ENCODE measurements at places on chromosomes 12 and 14.
A peak's percentile ranks its signal among the peaks of the same experiment; 100 is the strongest.

DNA sequence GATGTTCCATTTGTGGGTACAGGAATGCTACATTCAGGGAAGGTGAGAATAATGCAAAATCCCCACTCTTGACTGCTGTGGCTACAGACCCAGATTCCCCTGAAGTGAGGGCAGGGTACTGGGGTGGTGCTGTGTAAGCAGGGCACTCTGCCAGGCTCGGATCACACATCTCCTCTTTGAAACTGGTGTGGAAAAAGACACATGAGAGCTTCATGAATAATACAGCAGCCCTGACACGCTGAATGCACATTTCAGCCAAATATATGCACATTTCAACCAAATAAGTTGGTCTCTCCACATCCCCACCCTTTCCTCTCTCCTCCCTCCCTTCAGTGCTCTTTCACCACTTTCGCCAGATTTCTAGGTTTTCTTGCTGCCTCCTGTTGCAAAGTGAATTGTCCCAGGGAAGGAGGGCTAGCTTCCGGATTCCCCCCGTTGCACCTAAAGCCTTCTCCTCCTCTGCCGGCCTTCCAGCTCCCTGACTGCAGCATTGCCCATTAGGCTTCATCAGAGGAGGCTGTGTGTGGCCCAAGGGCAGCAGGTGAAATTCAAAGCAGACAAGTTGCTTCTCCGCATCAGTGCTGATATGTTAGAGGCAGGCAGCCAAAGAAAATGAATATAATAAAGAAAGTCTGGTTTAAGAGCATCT is 118.2 kb upstream of the TMCC3 start:
- DNase-seq = no peak

DNA sequence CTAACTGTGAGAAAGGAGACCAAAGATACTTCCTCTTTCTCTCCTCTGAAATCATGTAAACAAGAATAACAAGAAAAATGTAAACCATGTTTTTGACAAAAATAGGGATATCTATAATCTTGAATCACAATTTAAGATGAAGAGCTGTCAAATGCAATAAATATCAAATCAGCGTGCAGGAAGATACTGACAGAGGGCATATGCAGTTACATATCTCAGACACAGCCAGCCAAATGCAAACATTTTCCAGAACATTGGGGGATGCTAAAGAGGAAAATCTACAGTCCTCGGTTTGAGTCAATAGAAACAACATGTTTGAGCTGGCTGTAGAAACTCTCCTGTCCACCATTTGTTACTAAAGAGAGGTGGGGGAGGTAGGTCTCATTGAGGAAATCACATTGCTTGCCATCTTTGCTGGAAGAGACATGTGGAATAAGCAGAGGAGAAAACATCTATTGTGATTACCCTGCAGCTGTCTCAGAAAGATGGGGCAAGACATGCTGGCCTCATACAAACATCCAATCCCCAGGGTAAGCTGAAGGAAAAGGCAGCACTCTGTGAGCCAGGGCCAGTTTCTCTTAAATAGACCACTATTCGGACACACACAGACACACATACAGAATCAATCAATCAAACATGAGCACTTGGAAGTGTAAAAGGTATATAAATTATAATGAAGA is 43.5 kb downstream of the CNTN1 start:
- DNase-seq = no peak

DNA sequence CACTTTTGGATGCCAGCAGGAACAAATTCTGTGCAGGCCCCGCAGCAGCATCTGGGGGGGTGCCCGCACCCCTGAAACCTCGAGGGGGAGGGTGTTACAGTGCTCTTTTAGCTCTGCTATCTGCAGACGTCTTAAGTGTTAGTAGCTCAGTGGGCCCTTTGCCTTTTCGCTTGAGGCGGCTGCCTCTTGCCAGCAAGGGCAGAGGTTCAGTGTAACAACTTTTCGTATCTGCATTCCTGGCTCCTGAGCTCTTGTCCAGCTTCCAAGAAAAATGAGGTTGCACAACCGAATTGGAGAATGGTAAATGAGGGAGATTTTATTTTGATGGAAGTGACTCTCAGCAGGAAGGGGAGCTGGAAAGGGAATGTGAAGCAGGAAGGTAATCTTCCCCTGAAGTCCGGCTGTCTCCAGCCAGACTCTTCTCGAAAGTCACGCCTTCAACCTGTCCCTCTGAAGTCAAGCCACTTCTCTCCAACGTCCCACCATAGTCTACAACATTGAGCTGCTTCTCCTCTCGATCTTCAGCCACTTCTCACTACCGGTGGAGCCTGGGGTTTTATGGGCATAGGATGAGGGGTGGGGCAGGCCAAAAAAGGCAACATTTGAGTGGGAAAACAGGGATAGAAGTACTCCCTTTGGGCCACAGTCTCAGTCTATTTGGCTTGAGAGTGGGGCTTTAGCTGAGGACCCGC is 17.8 kb downstream of the TAS2R50 start:
- peak; percentile 63 for DNase-seq

DNA sequence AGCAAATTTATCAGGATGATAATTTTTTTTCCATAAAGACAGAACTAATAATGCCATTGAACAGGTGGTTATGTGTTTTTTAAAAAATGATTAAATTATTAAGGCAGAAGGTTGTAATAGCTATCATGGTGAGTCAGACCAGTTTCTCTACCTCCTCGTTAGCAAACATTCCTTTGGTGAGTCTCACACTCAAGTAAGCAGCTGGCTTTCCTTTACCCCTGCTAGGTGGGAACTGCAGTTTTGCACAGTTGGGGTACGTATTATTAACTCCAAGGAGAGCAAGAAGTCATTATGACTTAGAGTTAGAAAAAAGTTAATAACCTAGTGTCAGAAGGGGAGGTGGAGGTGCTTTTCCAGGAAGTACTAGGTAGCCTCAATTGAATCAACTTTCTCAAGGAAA is 165.3 kb downstream of the SNAPC1 start:
- DNase-seq = peak; percentile 28

GRCh38 chr12:131264635-131265034 is 310.9 kb downstream of the ADGRD1 start:
- DNase-seq = no peak

DNA sequence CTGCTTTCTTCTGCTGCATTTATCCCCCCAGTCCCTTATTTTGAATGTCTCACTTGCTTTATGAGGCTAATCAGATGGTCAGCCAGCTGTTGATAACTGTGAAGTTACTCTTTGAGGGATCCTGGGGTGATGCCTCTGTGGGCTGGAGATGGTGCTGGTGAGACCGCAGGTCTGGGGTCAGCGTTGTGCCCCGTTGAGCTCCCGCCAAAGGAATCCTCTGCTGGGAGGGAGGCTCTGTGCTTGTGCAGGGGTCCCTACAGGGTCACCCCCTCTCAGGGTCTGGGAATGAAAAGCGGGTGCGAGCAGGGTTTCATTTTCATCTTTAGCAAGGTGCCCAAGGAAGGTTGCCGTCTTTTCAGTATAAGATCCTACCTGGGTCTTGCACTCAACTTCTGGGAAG is 161.2 kb upstream of the RTL1 start:
- no peak for DNase-seq

GRCh38 chr14:73795974-73796373 is 55.7 kb upstream of the PTGR2 start:
- peak; percentile 84 for DNase-seq

- DNase-seq = no peak
Measured at GRCh38 chr12:107859367-107859766, 84.9 kb downstream of the ASCL4 start.

- DNase-seq = peak; percentile 62
Measured at GRCh38 chr12:121296618-121297434, at the start of gene CAMKK2. CAMKK2 (minus strand) TSS chr12:121296709; CDS start chr12:121274526, 22,183 bp downstream.

DNA sequence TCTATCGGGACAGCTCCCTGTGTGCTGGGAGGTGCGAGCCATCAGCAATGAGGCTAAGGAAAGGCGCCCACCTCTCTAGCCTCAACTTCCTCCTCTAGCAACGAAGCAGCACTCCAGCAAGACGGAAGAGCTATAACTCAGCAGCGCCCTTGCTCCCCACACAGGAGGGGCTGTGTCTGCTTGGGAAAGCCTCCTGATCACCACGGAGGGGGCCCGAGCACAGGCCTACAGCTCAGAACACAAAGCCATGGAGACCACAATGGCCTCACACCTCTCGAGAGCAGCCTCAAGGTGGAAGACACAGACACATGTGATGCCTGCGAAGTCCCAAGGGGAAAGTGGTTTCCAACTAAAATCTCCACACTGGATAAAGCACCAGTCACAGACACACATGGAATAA is 60.4 kb downstream of the CDC42BPB start:
- no peak for DNase-seq

DNA sequence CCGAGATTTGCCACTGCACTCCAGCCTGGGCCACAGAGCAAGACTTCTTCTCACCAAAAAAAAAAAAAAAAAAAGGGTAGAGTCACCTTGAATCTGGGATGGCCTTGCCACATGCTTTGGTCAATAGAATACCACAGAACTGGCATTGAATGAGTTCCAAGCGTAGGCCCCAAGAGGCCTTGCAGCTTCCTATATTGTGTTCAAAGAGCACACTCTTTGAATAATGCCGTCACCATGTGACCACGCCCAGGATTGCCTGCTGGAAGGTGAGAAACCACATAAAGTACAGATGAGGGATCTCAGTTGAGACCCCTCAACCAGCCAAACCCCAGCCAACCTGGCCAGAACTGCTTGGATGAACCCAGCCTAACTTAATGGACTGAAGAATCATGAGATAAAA is 239.2 kb upstream of the AMIGO2 start:
- DNase-seq = no peak

DNA sequence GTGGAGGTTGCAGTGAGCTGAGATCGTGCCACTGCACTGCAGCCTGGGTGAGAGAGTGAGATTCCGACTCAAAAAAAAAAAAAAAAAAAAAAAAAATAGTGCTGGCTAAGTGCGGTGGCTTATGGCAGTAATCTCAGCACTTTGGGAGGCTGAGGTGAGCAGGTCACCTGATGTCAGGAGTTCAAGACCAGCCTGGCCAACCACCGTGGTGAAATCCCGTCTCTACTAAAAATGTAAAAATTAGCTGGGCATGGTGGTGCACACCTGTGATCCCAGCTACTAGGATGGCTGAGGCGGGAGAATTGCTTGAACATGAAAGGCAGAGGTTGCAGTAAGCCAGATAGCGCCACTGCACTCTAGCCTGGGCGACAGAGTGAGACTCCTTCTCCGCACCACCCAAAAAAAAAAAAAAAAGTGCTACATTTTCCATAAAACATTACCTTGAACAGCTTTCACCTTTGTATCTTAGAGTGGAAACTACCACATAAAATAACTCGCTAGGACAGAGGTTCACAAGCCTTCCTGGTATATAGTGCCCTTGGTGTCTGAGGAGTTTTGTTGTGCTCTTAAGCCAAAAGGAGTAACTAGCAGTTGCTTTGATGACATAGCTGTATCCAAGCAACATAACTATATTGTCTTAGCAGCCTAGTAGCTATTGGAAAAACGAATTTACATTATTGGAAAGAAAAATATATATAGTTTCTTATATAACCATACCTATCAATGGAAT is 11.1 kb downstream of the PTGES3 start:
- DNase-seq = no peak

GRCh38 chr14:100238419-100239210 is at the start of gene YY1:
YY1 (plus strand) TSS chr14:100239144; CDS start chr14:100239245, 101 bp downstream.
- DNase-seq = peak; percentile 94

DNA sequence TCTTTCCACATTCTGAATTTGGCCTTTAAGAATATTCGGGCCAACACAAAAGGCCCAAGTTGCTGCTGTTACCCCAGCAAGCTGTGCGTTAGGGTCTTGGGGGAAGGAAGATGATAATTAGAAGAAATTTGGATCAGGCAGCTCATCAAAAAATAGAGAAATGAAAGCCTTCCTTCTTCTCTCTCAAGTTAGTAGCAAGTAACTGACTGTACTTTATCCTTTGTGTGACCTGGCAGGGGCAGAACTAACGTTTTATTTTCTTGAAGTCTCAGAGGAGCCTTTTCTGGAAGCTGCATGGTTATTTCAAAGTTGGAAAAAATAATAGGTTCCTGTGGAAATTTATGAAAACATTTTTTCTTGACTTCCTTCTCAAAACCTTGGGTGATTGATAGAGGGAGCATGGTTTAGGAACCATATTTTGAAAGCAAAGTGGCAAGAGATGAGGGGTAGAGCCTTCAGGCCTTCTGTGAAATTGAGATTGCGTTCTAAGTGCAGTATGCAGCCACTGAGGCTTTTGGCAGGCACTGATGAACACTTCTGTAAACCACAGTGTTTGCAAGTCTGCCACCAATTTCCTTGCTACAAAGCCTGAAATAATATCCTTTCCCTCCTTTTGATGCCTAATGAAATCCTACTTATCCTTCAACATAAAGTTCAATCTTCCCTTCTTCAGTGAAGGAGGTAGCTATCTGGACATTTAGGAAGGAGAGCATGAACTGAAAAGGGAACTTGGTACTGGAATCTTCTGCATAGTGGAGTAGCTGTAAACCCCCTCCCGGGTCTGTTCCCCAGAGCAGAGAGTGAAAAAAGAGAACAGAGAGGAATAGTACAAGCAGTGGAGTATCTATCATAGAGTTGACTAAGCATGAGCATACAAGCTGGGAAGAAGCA is 123.2 kb downstream of the FGD4 start:
- DNase-seq = no peak

- no peak for DNase-seq
Measured at GRCh38 chr12:3138941-3139511, 61.8 kb downstream of the TSPAN9 start.

GRCh38 chr14:57714487-57714931 is 151.4 kb downstream of the SLC35F4 start:
- DNase-seq = no peak

DNA sequence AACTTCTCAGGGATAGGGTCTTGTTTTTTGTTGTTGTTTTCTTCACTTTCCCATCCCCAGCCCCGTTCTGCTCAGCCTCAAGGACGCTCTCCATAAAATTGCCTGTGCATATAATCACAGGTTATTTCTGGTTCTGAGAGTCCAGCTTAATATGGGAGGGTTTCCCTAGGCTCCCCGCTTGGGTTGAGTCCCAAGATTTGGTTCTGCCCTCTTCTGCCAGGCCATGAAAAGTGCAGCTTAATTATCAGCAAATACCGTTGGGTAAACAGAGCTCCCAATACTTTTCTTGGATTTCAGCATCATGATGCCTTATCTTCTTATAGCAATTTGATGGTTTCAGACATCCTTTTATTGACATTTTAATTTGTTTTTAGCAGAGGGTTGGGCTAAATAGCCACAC is 75.6 kb downstream of the GRIN2B start:
- no peak for DNase-seq

- DNase-seq = peak; percentile 93
Measured at GRCh38 chr12:124545508-124546418, 21.6 kb downstream of the NCOR2 start.
